Bone marrow (tissue), 2 donors: ENCODE measurements at places on chromosomes 12 and 14.

- no peak for DNase-seq
Observed at GRCh38 chr12:75690296-75690955, 179.0 kb upstream of the KRR1 start.

DNA sequence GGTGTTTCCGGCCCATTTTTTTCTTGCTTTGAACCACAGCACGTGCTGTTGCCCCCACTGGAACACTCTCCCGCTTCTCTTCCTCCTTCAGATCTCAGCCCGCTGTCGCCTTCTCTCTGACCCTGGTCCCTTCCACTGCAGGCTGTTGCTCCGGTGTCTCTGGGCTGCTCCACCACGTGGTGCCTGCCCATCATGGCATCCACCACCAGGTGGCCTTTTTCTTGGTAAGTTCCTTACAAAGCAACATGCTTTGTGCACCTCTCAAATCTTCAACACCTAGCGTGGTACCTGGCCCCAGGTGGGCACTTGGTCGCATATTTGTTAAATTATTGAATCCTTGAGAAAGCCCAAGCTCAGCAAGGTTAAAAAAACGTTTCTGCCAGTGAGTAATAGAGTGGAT is 19.1 kb downstream of the TUNAR start:
- DNase-seq = no peak

DNA sequence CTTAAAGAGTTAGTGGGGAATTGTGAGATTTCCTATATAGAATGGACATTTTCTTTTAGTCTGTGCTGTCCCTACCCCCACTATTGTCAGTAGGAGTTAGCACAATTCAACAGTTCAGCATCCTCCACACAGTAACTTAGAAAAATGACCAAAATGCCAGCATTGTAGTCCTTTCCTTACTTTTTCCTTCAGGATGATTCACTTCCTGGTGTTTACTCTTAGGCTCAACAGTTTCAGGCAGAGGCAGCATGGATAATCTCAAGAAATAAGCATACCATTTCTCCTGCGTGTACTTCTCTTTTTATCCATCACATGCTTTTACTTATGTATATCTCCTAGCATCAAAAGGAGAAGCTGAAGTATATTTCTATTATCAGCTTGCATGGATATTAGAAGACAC is 683.4 kb downstream of the SLC16A7 start:
- DNase-seq = no peak

DNA sequence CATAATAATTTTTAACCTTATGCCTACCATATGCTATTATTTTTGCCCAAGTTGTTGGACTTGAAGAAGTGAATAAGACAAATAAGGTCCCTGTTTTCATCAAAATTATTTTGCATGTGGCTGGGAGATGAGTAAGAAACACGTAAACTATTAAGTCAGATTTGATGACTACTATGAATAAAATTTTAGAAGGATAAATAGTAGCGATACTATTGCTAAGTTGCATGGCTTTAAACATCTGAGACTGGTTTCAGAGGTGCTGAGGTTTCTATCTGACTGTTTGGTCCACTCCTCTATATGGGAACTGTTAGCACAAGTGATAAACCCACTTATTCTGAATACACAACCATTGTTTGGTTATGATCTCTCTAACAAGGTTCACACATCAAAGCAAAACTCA is 674.3 kb upstream of the MDGA2 start:
- no peak for DNase-seq

- DNase-seq = no peak
Observed at GRCh38 chr12:94749890-94750289, 99.5 kb upstream of the TMCC3 start.

DNA sequence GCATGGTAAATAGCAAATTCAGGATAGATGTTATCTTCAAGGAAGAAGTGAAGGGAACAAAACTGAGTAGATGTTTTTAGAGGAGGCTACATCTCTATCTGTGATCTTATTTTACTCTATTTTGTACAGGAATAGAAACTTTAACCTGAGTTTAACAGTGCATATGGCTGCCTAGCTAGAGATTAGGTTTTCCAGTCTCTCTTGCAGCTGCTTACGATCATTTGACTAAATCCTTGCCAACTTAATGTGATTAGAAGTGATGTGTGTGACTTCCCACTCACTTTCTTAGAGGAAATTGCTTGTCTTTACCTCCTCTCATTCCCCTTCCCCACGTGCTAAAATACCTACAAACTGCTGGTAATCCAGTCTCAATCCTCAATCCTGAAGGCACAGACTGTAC is 26.5 kb upstream of the SLC15A5 start:
- no peak for DNase-seq

GRCh38 chr12:10558789-10559188 is 53.1 kb downstream of the EIF2S3B start:
- no peak for DNase-seq
